Putamen (tissue), 1 donor: ENCODE measurements at places on chromosomes 5 and 9.

GRCh38 chr5:114565139-114565538 is 203.3 kb downstream of the KCNN2 start:
- DNase-seq = no peak

DNA sequence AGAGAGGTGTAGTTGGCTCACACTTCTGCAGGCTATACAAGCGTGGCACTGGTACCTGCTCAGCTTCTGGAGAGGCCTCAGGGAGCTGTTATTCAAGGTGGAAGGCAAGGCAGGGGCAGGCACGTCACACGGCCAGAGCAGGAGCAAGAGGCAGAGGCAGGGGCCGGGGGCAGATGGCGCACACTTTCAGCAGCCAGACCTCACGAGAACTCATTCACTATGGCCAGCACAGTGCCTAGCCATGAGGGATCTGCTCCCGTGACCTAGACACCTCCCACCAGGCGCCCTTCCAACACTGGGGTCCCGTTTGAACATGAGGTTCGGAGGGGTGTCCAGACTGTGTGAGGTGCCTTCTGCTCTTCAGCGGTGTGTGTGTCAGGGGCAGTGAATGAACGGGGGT is 71.0 kb upstream of the FCN1 start:
- DNase-seq = no peak

GRCh38 chr9:123072407-123072995 is 39.0 kb downstream of the GPR21 start:
- DNase-seq = peak; percentile 72

- DNase-seq = no peak
These were observed 226.4 kb upstream of the DAP start for GRCh38 chr5:10987276-10987924.

DNA sequence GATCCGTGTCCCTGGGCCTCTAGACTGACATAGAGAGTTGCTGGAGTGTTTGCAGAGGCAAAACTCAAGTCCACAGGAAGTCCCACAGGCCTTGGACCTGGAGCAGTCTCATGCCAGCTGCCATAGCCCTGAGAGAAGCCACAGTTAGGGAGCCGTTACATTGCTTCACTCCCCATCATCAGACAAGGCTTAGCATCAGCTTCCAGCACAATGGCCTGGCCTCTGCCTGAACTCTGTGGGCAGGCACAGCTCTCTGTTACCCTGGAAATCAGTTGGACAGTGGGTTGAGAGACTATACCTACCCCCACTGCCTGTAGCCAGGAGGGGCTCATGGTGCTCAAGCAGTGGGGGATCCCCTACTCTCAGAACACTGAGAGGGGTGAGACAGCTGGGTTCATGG is 16.2 kb upstream of the C9orf72 start:
- DNase-seq = no peak

DNA sequence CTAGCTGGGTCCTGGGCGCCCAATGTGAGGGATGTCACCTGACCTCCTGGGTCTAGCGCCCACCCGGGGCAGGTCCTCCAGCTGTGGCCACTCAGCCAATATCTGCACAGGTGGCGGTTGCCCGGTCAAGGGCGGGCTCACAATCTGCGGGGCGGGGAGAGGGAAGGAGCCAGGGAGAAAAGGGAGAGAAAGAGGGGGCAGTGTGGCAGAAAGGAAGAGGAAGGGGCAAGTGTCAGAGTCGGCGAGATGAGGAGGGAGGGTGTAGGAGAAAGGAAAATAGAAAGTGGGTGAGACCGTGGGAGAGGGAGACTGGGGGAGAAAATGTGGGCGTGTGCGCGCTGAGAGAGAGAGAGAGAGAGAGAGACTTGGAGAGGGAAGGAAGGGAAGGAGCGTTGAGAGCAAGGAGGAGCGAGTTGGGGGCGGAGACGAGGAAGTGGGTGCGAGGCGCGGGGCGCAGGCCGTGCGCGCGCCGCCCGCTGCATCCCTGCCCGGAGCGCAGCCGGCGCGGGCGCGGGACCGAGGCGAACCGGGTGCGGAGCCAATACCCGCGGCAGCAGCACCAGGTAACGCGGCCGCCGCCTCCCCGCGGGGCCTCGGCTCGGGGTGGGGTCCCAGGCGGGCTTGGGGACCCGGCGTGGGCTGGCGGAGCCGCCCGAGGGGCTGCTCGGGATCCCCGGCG is at the start of gene HRH2:
HRH2 (plus strand) TSS at position 479 of the 679 bp plus-strand sequence. CDS start 25,163 bp downstream, outside the sequence.
- peak; percentile 74 for DNase-seq

DNA sequence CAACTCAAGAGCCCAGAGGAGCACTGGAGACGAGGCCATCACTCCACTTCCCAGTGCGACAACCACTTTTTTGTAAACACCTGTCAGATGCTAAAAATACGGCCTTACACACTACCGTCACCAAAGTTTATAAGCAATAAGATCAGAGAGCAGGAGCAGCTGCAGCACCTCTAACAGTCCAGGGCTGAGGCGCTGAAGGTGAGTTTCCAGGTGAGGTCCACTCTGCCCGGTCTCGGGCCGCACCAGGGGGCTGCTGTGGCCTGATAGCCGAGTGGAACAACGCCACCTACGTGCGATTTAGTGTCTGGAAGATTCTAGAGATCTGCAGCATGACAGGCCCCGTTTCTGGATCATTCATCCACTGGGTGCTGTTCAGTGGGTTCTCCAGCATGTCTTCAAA is 25.8 kb upstream of the CAMSAP1 start:
- no peak for DNase-seq

DNA sequence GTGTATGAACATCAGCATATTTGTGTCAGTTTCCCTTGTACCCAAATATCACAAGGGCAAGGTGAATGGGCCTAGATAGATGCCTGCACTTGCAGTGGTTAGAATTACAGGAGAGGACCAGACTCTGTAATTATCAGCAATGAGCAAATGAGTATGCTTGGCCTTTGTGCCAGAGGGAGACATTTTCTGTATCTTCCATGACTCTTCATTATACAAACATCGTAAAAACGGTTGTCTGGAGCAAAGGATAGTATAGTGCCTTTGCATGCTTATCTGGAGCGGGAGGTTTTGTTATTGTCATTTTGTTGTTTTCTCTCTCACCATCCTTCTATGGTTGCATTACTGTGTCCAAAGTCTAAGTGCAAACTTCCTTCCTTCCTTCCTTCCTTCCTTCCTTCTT is 1568.5 kb upstream of the NUDT12 start:
- no peak for DNase-seq

DNA sequence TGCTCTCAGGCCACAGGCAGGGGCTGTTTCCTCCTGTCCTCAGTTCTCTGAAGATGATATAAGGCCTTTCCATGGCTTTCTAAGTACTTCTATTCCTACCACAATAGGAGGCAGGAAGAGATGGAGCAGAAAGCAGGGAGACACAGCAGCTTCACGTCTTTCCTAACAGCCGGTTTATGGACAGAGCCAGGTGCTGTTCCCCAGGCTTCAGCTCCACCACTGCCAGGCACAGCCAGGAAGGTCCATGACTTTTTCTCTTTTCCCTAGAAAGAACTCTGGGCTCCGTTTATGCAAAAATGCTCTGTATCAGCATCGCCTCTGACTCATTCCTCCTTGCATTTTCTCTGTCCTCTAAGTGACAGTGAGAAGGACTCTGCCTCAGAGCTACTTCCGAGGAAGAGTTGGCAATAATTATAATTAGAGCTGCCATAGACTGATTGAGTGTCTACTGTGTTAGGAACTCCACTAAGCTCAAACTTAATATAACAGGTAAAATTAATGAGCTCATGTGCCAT is 478.5 kb downstream of the RASEF start:
- no peak for DNase-seq

GRCh38 chr5:123208668-123209501 is 119.8 kb downstream of the PRDM6 start:
- no peak for DNase-seq

GRCh38 chr5:138515556-138516245 is 27.3 kb downstream of the ETF1 start:
- peak; percentile 58 for DNase-seq

- DNase-seq = no peak
These were observed 267.6 kb downstream of the SPOCK1 start for GRCh38 chr5:137231540-137231939.

DNA sequence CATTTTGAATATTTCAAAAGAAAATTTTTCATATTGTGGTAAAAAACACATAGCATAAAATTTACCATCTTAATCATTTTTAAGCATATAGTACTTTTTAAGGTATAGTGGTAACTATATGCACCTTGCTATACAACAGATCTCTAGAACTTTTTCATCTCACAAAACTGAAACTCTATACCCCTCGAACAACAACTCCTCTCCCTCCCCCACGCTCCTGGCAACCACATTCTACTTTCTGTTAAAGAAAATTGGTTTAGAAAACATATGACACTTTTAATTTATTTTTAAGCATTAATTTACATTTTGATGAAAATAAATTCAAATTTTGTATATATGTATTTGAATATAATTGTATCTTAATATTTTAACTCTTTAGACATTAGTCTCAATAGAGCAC is 147.2 kb upstream of the EFNA5 start:
- no peak for DNase-seq

DNA sequence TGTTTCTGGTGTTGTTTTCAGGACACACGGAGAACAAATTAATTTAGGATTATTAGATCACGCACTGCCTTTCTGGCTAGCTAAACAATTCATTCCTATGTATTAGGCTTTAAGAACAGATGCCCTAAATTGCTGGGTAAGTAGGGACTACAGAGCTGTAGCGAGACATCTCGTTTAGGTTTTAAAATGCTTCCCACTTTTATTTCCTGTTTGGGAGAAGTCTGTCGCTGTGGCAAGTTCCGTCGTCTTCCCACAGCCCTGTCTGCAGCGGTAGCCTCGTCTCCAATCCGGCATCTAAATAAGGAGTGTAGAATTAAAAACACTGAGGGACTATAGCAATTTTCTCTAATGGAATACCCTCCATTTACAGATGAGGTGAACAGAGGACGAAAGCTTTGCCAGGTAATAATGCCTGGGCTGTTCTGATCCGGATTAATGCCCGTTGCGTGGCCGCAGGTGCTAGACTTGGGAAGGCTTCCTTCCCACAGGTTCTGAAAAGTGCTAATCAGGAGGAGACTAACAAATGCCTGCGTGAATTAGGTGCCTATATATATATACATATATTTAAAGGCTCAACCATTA is 1.3 kb upstream of the TRIM36 start:
- no peak for DNase-seq

DNA sequence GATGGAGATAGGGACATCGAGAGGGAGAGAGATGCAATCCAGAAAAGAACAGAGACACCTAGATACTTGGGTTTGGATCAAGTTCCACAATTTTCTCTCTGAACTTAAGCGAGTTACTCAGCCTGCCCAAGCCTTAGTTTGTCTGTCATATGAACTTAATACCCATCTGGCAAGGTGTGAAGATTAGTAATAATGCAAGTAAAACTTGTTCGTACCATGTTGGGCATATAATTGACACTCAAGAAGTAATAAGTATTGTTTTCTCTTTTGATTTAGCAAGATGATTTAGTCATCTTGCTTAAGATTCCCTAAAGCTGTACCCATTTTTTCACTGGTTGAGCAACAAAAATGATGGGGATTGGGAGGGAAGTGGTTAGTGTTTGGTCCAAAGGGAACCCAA is 7.5 kb downstream of the RABGAP1 start:
- DNase-seq = no peak

- no peak for DNase-seq
These were observed 117.5 kb downstream of the ZNF608 start for GRCh38 chr5:124628721-124629596.

- no peak for DNase-seq
These were observed 56.7 kb downstream of the UBE2QL1 start for GRCh38 chr5:6505416-6505755.

DNA sequence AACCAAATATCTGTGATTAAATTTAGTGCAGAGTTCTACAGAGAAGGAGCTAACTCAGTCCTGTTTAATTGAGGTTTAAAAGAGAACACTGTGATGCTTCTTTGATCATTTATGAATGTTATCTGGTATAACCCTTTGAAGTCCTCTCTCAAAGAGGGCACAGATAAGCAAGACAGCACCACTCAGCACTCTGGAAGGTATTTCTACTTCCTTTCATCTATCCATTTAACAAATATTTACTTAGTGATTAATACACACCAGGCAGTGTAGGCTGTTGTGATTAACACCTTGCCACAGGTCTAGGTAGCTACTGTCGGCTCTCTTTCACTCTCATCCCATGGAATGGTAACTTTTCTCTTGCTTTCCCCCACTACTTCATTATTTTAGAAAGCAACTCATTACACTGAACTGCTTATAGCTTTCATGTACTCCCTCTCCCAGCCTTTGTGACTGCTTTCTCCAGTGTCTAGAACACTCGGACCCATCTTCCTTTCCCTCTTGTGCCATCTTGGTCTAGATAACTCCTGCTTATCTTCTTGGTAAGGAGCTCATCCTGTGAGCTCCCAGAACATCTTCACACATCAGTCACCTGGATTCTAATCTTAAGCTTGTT is 54.7 kb downstream of the GLDC start:
- no peak for DNase-seq

- no peak for DNase-seq
These were observed 444.5 kb downstream of the SH3GL2 start for GRCh38 chr9:18023332-18023731.

DNA sequence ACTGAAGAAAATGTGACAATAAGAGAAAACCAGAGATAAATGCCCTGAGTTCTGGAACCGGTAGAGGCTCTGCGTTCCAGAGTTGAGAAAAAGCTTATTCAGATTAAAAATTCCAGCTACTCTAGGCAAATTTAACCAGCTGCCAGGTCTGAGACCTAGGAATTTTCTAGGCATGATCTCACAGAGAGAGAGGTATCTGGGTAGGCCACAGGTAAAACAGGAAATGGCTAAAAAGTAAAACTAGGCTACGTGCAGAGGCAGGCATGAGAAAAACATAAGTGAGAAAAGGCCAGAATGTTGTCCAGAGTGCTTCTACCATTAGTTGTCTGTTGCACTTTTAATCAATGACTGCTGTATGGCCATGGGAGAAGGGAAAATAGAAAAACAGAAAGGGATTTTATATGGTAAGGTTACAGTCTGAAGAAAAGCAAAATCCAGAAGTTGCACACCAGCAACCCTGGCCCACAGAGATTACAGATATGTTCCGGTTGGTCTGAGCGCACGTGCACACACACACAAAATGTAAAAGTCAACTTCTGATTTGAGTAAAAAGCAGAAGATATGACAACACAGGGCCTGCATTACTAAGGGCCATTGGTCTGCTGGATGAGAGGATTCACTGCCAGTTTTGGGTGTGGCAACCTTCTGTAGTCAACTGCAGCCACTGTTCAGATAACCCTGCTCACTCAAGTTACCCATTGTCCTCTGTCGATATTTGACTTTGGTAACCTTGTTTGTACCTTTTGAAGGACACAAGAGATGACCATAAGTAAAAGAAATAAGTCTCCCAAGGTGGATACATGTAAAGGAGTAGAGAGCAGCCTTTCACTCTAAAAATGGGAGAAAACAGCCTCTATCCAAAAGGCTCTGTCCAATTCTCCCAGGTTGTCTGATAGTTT is 266.0 kb downstream of the DTWD2 start:
- DNase-seq = no peak

- DNase-seq = no peak
These were observed 32.8 kb upstream of the SUSD3 start for GRCh38 chr9:93025736-93026135.

DNA sequence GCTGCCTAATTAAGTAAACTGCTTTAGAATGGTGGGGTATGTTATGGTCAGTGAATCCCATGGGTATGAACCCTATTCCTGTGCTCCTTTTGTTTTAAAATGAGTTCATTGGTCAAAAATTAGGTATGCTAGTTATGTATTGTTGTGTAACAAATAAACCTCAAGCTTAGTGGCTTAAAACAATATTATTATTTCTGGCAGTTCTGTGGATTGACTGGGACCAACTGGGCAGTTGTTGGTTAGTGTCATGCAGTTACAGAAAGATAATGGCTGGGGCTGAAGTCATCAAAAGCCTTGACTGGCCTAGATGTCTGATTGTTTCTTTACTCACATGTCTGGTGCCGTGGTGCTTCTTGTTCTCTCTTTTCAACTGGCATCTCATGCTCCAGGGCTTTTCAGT is 8.9 kb upstream of the PTAR1 start:
- no peak for DNase-seq

GRCh38 chr5:179227580-179228311 is 117.5 kb downstream of the ADAMTS2 start:
- no peak for DNase-seq
